ENCODE measurements at places on chromosomes 5 and 9. TPM values are rescaled to one million over a fixed set of nuclear protein-coding genes. Genes with fewer than 3 reads are reported as not detected.

DNA sequence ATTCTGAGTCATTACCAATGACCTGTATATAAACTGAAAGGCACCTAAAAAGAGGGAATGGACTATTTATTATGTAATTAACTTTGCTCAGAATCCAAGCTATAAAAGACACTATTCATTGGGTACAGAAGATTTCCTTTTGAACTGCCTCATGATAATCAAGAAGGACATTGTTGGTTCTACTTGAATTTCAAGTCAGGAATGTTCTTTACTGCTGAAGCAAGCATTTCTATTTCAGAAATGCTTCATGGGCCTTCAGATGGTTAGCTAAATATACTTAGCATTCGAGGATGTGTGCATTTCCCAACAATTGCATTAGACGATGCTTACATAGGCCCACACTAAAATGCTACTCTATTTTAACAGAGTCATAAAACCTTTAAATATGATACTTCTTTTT is 658.2 kb upstream of the DMAC1 start:
- H3K27ac ChIP-seq: no peak overlapping the region
- H3K4me3 ChIP-seq: no peak overlapping the region
- no peaks in the 10 kb centered on the region for H3K36me3 ChIP-seq

DNA sequence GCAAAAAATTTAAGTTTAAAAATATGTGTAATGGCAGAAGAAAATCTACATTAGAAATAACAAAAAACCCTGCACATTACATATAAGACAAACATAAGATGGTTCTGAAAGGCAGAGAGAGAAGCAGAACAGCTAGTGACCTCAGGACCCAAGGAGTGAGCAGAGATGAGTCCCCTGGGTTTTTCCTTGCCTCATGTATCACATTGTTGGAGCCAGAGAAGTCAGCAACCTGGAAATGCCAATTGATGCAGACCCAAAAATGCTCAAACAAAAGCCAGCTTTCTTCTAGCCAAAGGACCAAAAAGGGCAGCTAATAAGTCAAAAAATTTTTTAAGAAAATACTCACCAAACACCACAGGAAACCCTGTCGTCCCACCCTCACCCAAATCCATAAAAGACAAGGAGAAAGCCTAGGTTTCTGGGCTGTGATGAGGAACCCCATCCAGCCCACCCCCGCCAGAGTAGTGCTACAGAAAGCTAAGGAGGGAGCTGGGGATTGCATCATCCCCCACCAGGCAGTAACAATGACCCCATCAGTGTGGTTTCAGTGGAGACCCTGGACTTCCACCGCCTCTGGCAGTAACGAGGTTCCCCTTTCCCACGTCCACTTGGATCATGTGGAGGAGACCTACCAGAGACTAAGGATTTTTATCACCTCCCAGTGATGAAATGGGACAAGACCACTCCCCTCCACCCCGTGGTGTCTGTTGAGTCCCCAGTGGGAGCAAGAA is 17.6 kb downstream of the DENND1A start:
- DNase-seq: no peak
- no peaks in the 10 kb centered on the region for H3K36me3 ChIP-seq
- H3K4me1 ChIP-seq: peaks cover 22% of the 10 kb centered on the region
- H3K4me3 ChIP-seq: no peak overlapping the region
- no peaks in the 10 kb centered on the region for H3K27me3 ChIP-seq

DNA sequence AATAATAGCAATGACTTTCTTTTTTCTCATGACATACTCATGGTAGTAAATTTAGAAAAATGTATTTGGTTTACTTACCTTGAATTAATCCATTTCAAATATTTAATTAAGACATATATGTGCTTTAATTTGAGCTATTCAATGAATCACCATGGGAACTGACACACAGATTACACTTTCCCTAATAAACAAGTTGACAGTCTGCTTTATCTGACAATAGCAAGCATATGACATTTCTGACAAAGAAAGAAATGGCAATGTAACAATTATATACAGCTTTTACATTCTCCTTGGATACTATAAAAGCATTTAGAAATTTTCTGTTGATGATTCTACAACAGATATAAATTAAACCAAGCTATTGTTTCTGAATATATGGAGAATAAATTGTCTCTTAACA is 382.5 kb downstream of the CYLC2 start:
- H3K4me1 ChIP-seq: no peaks in the 10 kb centered on the region
- H3K27ac ChIP-seq: no peak overlapping the region
- no peaks in the 10 kb centered on the region for H3K27me3 ChIP-seq
- no peak for DNase-seq
- no peak overlapping the region for H3K4me3 ChIP-seq

Gene HACD4
- total RNA-seq: 2.2 TPM

Measured in GM23338 (cell line).